ENCODE measurements at places on chromosomes 16 and 17.

DNA sequence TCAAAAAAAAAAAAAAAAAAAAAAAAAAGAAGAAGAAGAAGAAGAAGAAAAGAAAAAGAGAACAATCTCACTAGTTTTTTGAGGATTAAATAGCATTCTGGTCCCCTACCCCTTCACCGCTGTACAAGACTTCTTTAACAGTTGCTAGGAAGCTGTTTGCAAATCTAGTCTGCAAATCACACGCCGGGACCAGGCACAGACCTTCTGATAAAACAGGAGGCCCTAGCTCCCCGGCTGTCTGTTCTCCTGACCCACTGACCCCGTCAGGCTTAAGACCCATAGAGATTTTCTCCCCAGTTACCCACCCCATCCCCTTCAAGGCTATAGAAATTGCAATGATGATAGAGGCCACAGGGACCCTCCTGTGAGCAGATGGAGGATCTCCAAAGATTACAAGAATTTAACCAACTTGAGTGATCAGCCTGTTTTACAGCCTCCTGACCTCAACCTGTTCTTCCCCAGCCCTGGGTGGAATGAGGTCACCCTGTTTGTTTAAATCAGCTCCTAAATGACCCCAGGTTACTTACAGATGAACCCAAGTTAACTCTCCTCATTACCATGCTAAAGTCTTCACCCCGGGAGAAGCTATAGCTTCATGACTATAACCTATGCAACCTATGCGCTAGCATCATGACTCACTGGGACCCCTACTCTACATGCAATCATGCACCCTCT lies 11.8 kb upstream of the SULT1A1 start:
- DNase-seq: no peak

- no peak for DNase-seq
Measured at GRCh38 chr16:75761108-75761507, 34.8 kb upstream of the CPHXL start.

DNA sequence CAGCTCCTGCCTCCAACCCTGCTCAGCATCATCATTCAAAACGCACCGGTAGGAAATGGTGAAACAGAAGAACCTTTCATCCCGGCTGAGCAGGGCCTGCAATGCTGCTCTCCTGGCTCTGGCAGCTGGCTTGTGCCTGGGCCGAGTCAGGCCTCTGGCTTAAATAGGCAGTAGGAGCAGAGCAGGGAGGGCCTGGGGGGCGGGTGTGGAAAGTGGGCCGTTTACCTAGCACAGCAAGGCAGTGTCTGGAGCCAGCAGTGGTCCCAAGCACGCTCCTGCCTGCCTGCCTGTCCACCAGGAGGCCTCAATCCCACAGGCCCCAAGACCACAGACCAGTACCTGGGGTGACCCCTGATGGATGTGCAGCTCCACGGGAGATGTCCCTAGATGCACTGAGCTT lies 59.3 kb downstream of the SMPD3 start:
- no peak for DNase-seq

- no peak for DNase-seq
Measured at GRCh38 chr17:46143827-46144236, 49.4 kb downstream of the KANSL1 start.

- DNase-seq: no peak
Measured at GRCh38 chr16:66882702-66883101, 2.4 kb downstream of the PDP2 start.

- no peak for DNase-seq
Measured at GRCh38 chr16:85522308-85522841, 90.7 kb upstream of the GSE1 start.

Data from OCI-M1 (cell line).